ENCODE measurements at places on chromosomes 2 and 18.

DNA sequence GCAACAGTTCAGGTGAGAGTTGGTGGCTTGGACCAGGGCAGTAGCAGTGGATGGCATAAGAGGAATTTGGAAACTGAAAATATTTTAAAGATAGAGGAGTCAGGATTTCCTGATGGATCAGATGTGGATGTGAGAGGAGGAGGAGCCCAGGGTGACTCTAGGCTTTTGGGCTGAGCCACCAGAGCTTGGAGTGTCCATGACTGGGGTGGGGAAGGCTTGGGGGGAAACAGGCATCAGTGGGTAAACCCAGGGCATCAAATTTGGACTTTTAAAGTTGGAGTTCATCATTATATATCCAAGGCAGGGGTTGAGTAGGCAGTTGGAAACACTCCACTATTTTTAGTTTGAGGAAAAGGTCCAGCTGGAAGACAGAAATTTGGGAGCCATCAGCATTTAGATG, 27.3 kb upstream of the ASB18 start:
- DNase-seq: no peak

GRCh38 chr2:2007551-2008501, 263.5 kb upstream of the PXDN start:
- no peak for DNase-seq

- DNase-seq: no peak
Measured at GRCh38 chr2:180291552-180292421, 284.7 kb upstream of the CWC22 start.

DNA sequence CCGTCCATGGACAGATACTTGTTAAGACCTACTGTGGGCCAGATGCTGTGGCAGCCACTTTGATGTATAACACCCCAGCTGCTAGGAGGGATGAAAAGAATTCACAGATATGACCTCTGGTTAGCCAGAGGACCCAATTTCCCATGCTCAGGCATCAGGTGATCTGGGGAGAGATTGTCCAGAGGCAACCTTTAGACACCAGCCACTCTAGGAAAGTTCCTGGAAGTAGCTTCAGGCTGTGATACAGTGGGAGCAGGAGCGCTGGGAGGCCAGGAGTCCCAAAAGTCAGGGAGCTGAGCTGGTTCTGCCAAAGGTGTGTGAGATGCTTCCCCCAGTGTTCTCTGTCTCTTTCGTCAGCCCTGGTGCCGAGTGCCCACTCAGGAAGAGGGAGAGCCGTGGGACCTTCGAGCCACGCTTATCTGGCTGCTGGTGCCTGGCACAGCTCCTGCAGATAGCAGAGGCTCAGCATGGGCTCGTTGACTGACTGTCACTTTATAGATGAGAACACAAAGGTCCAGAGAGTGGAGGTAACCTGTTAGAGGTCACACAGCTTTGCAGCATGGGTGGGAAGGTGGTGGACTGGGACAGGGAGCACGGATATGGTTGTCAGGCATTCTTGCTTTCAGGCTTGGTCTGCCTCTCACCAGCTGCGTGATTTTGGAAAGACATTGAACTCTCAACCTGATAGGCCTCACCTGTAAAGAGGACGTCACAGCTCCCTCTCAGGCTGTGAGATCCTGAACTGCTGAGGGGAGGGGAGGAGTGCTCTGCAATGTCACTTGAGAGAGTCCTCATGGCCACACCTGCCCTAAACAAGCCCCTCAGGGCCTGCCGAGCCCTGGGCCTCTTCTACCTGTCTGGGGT, 7.8 kb upstream of the RALB start:
- DNase-seq: no peak

- no peak for DNase-seq
Measured at GRCh38 chr18:59950215-59950944, 50.6 kb downstream of the PMAIP1 start.

DNA sequence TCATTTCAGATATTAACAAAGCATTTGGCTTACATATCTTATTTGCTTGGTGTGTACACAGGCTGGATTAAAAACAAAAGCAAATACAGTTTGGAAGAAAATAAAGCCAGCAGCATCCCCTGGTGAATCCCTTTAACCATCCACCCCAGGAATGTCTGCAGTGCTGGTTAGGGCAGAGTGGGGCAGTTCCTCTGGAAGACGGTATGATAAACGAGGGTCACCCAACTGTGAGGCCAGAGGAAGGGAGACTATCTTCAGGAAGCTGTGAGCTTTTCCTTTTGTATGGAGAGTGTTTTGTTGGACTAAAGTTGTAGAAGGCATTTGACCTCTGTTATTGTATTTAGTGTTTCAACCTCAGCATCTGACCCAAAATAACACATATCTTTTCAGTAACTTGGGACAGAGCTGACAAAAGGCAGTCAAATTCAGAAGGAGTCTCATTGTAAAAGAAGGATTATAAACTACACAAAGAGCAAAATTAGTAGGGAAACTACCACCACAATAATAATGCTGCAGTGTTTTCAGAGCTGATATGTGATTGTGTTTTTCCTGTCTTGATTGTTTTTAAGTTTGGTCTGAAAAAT, 159.1 kb downstream of the FMNL2 start:
- DNase-seq: no peak

- DNase-seq: no peak
Measured at GRCh38 chr18:8766559-8767293, 61.4 kb downstream of the MTCL1 start.

- no peak for DNase-seq
Measured at GRCh38 chr2:147712051-147712450, 132.8 kb upstream of the ACVR2A start.

DNA sequence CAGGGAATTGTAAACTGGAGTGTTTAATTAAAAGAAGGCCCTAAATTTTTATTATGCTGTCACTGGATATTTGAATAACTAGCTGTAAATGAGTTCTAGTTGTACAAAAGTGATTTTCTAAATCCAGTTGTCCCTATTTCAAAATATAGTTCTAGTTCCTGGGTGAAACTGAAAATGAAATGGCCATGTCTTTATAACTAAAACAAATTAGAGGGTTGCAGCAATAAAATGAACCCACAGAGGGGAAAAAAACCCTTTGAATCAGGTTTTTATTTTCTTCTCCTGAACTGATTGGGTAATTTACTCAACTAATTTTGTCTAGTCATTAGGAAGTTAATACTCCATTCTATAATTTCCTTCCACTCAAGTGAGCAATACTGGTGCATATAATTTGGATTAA, 55.6 kb upstream of the MAP4K3 start:
- DNase-seq: no peak

GRCh38 chr2:212777020-212777491, 238.5 kb upstream of the ERBB4 start:
- no peak for DNase-seq

DNA sequence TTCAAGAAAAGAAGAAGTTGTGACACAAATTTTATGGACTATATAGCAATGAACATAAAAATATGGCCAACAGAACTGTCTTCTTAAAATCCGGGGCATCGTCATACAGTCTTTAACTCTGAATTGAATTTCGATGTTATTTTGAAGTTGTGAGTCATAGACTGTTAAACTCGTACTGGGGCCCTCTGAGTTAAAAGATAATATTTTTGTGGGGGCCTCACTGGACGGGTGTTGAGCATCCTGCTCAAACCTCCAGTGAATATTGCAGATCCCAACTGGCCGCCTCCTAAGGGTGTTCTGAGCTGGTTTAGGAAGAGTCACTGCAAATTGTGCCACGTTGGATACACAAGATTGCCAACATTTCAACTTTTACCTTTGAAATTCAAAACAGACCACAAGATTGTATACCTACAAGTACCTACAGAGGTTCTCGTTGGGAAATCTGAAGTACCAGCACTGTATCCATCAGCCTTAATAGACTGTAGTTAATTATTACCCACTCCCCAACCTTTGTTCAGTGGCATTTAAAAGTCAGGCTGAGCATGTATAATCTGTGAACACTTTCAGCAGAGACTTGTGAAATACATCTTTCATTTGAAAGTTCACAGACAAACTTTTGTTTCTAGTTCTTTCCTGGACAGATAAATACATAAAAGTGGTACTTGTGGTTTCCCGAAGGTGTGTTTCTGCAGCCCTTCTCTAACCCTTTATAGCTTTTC, 27.8 kb downstream of the KLHL23 start:
- DNase-seq: no peak

- DNase-seq: peak; percentile 14
Measured at GRCh38 chr2:15159751-15160177, 401.4 kb downstream of the NBAS start.

- DNase-seq: no peak
Measured at GRCh38 chr2:159546716-159547430, 69.5 kb downstream of the BAZ2B start.

GRCh38 chr18:49548229-49548636, 13.6 kb upstream of the LIPG start:
- DNase-seq: no peak

DNA sequence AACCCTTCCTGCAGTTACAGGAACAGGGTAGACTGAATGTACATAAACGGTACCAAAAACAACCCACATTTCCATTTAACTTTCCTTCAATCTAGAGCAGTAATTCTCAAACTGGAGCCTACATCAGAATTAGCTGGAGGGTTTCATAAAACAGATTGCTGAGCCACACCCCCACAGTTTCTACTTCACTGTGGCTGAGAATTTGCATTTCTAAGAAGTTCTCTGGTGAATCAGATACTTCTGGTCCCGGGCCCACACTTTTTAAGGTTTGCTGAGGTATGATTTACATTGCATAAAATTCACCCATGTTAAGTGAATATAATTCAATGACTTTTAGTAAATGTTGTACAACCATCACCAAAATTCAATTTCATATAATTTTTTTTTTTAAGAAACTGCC, 113.7 kb downstream of the SRBD1 start:
- DNase-seq: no peak

- DNase-seq: no peak
Measured at GRCh38 chr18:9096007-9096371, 6.5 kb upstream of the NDUFV2 start.

- no peak for DNase-seq
Measured at GRCh38 chr2:240594511-240595380, 8.2 kb downstream of the CAPN10 start.

DNA sequence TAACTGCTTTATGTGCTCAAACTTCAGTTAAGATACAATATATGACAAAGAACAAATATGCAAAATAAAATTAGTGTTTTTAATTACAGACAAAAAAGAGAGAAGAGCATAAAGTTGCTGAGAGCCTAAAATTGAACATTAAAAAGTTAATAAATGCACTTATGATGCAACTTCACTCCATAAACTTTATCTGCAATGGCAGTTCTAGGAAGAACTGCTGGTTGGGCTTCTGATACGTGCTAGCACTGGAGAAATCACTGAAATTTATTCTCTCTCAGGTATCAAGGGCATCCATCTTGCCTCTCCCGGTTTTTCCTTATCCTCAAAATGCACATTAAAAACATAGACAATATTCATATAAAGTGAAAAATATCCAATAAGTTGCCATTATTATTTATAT, 35.7 kb downstream of the MYO3B start:
- DNase-seq: no peak

GRCh38 chr2:105781274-105781978, 36.7 kb downstream of the NCK2 start:
- DNase-seq: no peak

GRCh38 chr2:53786352-53786704, 425 bp downstream of the ASB3 start:
- DNase-seq: peak; percentile 33

GRCh38 chr2:230908092-230908594, 16.9 kb downstream of the GPR55 start:
- DNase-seq: no peak

- DNase-seq: no peak
Measured at GRCh38 chr2:23536326-23536725, 151.3 kb downstream of the KLHL29 start.

GRCh38 chr2:169105476-169105875, 36.1 kb downstream of the DHRS9 start:
- DNase-seq: no peak

- no peak for DNase-seq
Measured at GRCh38 chr2:238938401-238939055, 90.6 kb downstream of the TWIST2 start.

DNA sequence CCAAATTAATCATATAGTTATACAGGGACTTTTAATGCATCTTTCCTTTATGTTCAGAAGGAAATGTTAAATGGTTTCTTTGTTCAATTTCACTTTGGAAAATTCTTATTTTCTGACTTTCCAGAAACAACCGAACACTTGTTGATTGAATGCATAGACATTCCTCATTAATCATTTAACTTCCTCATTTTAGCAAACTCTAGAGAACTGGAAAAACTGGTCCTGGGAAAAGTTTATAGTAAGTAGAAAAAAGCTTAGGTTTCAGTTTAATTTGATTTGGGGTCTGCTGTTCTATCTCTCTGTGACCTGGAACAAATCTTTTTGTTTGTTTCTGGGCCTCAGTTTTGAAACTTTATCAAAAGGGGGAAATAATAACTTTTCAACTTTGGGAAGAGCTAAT, 320.4 kb downstream of the CMPK2 start:
- no peak for DNase-seq

DNA sequence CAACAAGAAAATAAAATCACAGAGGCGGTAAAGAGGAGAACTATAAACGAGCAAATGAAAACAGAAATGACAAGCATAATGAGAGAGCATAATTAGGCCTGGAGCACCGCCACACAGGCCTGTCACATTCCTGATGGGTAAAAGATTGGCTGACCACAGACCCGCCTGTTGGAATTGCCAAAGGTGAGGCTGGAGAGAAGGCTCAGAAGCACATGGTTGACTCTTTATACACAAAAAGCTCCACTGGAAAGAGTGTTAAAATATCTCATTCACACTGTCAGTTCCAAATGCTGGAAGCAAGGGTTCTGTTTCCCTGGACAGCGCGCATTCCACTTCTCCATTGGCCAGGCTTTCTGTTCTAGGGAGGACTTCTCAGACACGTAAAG, 5.9 kb upstream of the LGALSL start:
- no peak for DNase-seq

GRCh38 chr2:144470816-144471215, 49.1 kb downstream of the ZEB2 start:
- DNase-seq: no peak

DNA sequence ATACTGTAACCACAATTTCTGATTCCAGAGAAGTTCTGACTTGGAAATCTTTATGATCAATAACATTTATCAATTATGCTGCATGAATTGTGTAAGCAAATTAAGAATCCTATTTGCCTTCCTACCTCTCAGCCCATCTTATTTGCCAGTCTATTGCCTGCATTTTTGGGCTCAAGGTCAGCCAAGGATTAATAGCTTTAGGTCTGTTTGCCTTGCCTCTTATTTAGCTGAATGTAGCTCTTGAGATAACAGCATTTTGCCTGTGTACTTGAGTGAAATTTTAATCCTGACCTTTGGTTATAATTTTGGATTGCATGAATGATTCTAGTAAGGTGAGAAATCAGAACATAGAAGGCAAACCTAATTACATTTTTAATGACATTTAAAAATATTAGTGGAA, 51.2 kb downstream of the MYO3B start:
- DNase-seq: no peak

DNA sequence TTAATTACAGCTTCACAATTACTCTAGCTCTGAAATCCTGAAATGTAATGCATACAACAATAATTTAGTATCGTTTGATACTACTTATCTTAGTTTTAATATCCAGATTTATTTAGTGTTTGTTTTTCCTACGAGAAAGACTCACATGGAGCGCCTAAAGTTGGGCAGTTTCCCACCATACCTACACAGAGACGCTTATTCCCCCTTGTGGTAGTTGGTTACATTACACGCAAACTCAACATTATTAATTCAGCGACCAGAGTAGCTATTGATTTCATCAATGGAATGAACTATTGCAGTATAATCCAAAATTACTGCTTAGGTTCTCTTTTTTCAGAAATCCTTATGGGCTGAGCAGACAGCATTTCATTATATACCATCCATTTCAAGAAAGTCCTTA, 164.0 kb upstream of the REG3G start:
- DNase-seq: no peak
